Fibroblast of the aortic adventitia (primary cell): ENCODE measurements at places on chromosomes 5 and 9. TPM values are rescaled to one million over a fixed set of nuclear protein-coding genes. Genes with fewer than 3 reads are reported as not detected.
A peak's percentile ranks its signal among the peaks of the same experiment; 100 is the strongest.

GRCh38 chr9:107484117-107484723 is 5.3 kb downstream of the KLF4 start:
- DNase-seq = peak; percentile 94

GRCh38 chr9:134253606-134254205 is 72.5 kb upstream of the RXRA start:
- peak; percentile 42 for DNase-seq

- no peak for DNase-seq
Observed at GRCh38 chr9:127181595-127182190, 59.3 kb upstream of the ANGPTL2 start.

DNA sequence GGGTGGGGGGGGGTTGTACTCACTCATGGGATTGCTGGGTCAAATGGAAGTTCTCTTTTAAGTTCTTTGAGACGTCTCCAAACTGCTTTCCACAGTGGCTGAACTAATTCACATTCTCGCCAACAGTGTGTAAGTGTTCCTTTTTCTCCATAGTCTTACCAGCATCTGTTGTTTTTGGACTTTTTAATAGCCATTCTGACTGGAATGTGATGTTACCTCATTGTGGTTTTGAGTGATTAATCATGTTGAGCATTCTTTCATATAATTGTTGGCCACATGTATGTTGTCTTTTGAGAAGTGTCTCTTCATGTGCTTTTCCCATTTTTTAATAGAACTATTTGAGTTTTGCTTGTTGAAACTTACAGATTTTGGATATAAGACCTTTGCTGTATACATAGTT is 94.9 kb upstream of the PLPPR1 start:
- peak; percentile 1 for DNase-seq

DNA sequence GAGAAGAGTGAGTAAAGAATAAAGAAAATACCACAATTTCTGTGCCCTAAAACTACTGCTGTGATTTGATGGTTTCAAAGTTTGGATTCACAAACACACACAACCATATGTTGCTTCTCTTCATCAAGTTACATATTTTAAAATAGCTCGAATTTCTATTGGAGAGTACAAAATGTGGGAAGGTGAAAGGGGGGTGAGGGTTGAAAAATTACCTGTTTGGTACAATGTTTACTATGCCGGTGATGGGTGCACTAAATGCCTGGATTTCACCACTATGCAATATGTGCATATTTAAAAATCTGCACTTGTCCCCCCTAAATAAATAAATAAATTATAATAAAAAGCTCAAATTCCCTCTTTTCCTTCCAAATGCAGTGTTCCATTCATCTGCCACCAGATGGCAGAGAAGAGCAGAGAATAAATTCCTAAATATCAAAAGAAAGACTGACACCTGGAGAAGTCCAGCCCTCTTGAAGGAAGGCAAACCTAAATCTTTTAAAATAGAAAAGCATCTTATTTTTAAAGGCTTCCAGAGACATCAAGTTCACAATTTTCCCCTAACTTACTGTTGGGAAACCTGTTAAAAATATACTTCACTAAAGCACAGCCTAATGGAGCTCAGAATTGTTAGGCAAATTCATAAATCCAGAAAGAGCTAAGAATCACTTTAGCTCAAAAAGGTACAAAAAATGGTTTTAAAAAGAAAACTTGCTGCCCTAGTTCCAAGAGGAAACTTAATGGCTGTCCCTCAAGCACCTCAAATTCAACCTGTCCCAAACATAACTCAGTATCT is 24.8 kb upstream of the HNRNPA0 start:
- peak; percentile 67 for DNase-seq

DNA sequence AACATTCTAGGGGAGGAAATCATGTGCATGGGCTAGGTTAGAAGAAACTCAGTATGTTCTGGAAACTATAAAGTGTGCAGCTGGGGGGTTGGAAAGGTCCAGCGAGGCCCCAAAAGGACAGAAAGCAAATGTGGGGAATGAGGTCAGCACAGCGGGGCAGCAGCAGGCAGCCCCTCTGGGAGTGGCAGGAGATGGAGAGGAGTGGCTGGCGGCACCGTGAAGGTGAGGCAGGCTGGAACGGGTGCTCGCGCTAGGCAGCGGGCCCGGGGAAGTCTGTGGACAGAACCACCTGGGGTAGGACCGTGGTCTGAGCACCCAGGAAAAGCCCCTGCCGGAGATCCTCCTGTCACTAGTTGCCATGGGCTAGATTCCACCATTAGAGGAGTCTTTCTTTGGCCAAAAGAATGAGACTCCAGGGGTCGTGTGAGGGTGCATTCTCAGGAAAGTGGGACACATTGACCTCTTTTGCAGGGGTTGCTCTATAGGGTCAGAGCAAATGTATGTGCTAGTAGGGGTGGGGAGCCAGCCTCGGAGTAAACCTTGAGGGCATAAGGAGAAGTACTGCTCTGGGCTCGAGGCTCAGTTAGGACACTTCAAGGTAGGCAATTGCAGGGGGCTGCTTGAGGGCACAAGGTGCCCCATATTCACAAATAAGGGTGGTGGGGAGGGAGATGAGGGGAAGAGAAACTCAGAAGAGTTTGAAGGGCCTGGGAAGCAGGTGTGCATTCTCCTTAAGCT is 61.2 kb downstream of the IL6ST start:
- DNase-seq = no peak

DNA sequence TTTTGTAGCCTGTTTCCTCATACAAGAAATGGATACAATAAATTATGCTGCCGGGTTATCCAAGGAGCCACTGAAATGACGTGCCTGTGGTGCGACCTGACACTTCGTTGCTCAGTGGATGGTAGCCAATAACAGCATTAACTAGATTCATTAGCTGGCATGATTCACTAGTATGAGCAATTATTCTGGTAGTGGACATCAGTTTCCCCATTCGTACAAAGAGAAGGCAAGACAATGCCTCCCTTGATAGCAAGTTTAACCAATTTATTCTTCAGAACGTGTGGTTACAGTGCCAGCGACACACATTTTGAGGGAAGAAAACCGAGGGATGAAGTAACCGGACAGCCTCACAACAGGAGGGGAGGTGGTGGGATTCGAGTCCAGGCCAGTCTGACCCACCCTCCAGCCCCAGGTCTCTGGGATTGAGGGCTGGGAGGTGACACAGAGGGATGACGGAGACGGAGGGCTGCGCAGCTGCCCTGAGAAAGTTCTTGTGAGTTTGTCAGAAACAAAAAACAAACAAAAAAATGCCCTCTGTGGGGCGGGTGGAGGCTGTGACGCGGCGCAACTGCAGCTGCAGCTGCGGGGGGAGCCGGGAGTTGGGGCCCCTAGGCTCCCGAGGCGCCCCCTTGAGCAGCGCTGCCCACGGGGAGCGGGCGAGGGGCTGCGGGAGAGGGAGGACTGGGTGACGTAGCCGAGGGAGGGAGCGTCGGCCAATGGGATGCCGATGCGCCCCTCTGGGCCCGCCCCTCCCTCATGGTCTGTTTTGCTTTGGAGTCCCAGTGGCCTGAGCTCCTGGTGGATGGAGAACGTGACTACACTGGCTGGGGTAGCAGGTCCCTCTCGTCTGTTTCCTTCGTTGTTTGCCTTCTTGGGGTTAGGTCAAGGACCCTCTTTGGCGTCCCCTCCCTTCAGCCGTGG is 10.9 kb downstream of the LHX2 start:
- DNase-seq = no peak

DNA sequence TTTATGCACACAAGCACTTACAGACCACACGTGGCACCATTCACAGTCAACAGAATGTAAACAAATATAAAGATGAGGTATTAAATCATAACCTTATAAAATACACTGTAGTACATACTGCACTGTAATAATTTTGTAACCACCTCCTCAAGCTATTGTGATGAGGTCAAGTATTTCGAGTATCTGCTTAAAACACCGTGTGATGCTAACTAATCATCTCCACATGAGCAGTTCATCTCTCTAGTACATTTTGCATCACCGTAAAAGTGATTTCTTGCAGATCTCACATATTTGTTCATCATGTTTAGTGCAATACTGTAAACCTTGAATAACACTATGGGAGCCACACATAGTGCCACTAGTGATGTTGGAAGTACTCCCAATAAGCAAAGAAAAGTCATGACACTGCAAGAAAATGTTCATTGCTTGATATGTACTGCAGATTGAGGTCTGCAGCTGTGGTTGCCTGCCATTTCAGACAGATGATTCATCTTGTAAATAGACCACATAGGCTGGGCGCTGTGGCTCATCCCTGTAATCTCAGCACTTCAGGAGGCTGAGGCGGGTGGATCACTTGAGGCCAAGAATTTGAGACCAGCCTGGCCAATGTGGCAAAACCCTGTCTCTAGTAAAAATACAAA is 44.3 kb downstream of the FOXB2 start:
- DNase-seq = peak; percentile 14

- DNase-seq = no peak
Observed at GRCh38 chr5:122253794-122254193, 58.2 kb upstream of the SNCAIP start.

DNA sequence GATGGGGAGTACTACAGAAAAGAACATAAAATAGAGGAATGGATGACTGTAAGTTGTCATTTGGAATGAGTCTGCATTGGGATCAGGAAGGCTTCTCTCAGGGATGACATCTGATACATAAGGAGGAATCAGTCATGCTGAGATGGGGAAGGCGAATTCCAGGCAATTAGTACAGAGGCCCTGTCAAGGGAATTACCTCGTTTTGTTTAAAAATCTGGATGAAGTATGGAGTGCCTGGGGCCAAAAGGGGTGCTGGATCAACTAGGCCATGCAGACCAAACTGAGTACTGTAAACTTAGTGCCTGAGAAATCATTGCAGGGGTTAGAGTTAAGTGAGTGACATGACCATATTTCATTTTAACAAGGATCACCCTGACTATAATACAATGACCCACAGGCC is 30.5 kb downstream of the JAKMIP2 start:
- DNase-seq = no peak

GRCh38 chr9:132880324-132880661 is 1.6 kb downstream of the SPACA9 start:
- no peak for DNase-seq

DNA sequence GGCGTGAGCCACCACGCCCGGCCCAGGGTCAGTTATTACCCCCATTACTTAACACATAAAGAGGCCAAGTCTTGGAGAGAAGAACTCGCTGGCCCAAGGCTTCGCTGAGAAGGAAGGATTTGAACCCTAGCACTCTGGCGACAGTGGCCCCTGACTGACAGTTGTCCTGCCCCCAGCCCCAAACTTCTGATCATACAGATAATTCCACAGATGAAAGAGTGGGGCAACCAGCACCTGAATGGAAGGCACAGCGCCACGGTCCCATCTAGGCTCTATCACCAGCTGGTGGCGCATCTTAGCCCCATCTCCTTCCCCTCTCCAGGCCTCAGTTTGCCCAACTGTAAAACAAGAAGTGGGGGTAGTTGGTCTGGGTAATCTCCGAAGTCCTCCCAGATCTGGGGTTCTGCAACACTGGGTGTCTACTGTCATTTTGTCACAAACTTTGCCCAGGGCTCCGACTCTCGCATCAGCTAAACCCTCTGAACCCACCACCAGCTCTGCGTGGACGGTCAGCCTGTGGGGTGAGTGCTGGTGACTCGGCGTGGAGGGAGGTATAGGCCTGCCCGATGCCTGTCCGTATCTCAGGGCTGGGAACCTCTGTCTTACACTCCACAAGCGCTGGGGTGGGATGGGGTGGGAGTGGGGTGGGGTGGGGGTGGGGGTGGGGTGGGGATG is 209.3 kb downstream of the C9orf50 start:
- DNase-seq = no peak

GRCh38 chr5:54859316-54859715 is 126.1 kb downstream of the ESM1 start:
- DNase-seq = no peak

DNA sequence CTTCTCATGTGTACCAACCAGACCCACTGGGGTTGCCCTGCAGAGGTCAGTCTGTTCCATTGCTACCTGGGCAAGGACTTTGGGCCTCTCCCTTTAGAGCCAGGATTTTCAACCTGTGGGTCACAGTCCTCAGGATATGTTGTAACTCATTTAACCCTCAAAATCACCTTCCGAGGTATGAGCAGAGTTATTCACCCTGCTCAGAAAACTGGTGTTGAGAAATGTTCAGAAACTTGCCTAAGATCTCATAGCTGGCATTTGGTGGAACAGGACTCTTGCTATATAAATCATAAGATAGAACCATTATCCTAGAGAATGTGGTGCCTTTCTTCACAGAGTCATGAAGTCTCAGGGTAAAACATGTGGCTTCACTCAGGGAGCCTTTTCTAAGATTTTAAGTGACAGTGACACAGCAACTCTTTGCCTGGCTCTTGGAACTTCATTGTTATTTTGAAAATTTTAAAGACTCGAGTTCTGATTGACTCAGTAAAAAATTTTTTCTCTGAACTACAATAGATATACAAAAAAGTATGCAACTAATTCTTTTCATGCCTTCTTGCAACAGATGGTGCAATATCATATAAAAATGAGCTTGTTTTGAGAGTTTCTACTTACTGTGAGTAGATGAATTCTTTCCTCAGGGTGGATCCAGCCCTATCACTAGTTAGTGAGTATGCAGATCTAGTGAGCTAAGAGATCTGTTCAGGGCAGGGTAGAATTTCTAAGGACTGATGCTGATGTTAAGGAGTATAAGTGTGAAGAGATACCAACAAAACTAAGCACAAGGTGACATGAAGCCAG is 29.5 kb downstream of the CAST start:
- peak; percentile 82 for DNase-seq

- peak; percentile 80 for DNase-seq
Observed at GRCh38 chr9:2771087-2771486, 53.8 kb downstream of the KCNV2 start.

DNA sequence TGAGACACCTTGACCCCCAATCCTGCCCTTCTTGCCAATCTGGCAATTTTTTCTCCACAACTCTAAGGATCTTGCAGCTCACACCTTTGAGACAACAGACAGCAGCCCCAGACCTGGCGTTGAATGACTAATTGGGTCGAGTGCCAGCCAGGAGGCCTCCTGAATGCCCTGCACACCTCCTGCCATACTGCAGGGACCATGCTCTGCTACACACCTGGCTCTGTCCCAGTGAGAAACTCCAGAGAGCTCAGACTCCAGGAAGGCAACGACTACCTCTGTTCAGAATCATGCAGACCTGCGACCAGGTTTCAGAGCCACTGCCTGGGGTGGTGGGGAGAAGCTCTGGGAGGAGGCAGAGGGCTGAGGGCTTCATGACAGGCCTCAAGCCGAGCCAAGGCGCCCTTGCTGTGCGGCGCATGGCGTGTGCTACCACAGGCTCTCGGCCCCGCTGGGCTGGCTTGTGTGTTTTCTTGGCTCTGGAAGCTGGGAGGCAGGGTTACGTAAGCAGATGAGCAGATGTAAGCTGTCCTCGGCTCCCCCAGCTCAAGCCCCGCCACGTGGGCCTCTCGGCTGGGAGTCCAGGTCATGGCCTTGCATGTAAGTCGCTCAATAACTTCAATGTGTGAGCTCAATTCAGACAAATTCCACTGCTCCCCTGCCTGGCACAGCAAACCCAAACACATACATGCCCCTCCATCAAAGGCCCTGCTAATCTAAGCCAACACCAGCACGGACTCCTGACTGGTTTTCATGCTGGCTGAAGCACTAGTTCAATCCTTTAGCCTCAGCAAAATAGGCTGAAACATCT is 27.5 kb downstream of the B4GALT1 start:
- peak; percentile 95 for DNase-seq

The EIF4E1B gene
- total RNA-seq = not detected in 2 replicates

The PCDHGB6 gene
- 3.8 and 5.8 TPM in 2 replicates for total RNA-seq

The GABRA6 gene
- not detected in 2 replicates for total RNA-seq

The CDKN2A gene
- 21.8 and 59.9 TPM in 2 replicates for total RNA-seq
